ENCODE measurements at places on chromosomes 16 and 17. TPM values are rescaled to one million over a fixed set of nuclear protein-coding genes. Genes with fewer than 3 reads are reported as not detected.

TERF2IP gene
- polyA plus RNA-seq: 23.1 TPM

SLC12A3 gene
- polyA plus RNA-seq: 0.06 TPM

TBC1D3I gene
- 0.14 TPM for polyA plus RNA-seq

KRT33A gene
- polyA plus RNA-seq: 0.69 TPM

FBXO39 gene
- 0.61 TPM for polyA plus RNA-seq

Measured in esophagus (tissue), 2 donors.